Transverse colon (tissue), 4 donors: ENCODE measurements at places on chromosomes 13 and 19.

- DNase-seq, result no peak
Measured at GRCh38 chr19:15181394-15181793, 19.4 kb downstream of the NOTCH3 start.

GRCh38 chr19:48812094-48812929 is 1.5 kb upstream of the BCAT2 start:
- peak; percentile 93 for DNase-seq

- DNase-seq, result peak; percentile 60
Measured at GRCh38 chr19:40445780-40446262, 1.7 kb upstream of the SERTAD3 start.

- DNase-seq, result peak; percentile 47
Measured at GRCh38 chr19:18086590-18087138, at the start of gene IL12RB1. Gene IL12RB1 (minus strand): TSS chr19:18086934. CDS start chr19:18086823, 111 bp downstream.

DNA sequence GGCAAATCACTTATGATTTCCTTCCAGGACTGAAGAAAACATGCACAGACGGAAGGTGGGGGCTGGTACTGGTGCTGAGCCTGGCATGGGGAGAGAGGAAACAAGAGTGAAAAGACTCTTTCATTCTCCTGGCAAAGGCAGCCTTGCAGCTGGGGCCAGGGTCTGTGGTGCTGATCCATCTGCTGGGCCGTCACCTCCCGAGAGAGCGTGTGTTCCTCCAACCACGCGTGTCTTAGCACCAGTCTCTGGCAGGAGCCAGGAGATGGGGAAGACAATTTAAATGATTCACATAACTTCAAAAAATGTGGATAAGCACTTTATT is 23.9 kb upstream of the SPART start:
- DNase-seq, result no peak

- DNase-seq, result peak; percentile 26
Measured at GRCh38 chr13:27534108-27534980, 84.0 kb upstream of the MTIF3 start.

- DNase-seq, result no peak
Measured at GRCh38 chr13:77079902-77080413, 53.0 kb upstream of the FBXL3 start.

- peak; percentile 74 for DNase-seq
Measured at GRCh38 chr19:47228168-47228936, 2.6 kb downstream of the BBC3 start.

DNA sequence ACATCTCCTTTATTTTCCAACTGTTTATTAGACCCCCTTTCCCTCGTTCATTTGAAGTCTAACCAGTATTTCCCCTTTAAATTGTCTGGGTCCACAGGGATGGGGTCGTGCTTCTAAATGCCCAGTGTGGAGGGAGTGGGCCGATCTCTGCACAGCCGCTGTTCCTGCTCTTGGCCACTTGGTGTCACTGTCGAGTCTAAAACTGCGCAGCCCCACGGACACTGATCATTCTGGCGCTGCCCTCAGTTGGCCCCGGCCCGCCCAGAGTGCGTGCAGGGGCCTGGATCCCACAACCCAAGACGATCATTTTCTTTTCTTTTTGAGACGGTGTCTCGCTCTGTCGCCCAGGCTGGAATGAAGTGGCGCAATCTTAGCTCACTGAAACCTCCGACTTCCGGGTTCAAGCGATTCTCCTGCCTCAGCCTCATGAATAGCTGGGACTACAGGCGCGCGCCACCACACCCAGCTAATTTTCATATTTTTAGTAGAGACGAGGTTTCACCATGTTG is 12.0 kb downstream of the WDR88 start:
- peak; percentile 71 for DNase-seq

- no peak for DNase-seq
Measured at GRCh38 chr19:29293736-29294342, 80.9 kb upstream of the UQCRFS1 start.

GRCh38 chr13:45817833-45818232 is 33.7 kb downstream of the SIAH3 start:
- no peak for DNase-seq

GRCh38 chr13:102286326-102286725 is 115.5 kb downstream of the FGF14 start:
- no peak for DNase-seq

DNA sequence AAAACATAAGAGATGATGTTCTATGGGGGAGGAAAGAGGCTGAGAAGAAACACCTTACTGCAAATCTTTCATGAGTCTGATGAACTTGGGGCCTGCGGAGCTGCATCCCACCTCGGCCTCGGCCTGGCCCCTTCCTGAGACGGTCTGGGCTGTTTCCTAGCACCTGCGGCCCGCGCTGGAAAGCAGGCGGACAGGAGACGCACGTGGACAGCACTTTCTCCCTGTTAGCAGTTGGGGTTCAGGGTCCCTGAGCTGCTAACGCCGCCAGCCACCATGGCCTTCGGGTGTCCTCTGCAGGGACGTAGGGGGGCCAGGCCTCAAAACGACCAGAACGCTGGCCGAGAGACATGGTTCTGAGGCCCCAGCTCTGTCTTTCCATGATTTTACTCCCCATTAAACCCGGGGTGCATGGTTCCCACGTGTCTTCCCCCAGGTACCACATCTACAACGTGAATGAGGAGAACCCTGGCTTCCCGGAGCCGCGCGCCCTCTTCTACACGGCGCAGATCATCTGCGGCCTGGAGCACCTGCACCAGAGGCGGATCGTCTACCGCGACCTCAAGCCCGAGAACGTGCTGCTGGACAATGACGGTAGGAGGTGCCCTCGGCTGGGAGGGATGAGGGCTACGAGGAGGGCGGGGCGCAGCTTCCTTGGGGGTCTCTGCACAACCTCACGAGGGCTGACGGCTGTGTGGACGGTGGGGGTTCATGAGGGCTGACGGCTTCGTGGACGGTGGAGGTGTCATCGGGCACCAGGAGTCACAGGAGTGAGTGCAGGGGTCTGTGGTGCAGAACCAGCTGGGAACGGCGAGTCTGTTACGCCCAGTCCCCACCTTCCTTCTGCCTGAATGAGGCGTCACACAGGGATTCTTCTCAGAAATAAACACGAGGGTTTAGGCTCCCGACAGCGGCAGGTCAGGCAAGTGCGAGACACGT is 4.3 kb downstream of the GRK1 start:
- DNase-seq, result peak; percentile 6

- DNase-seq, result no peak
Measured at GRCh38 chr19:50512112-50512998, 1.4 kb downstream of the ASPDH start.

GRCh38 chr19:39423258-39424086 is 11.0 kb downstream of the PLEKHG2 start:
- no peak for DNase-seq

DNA sequence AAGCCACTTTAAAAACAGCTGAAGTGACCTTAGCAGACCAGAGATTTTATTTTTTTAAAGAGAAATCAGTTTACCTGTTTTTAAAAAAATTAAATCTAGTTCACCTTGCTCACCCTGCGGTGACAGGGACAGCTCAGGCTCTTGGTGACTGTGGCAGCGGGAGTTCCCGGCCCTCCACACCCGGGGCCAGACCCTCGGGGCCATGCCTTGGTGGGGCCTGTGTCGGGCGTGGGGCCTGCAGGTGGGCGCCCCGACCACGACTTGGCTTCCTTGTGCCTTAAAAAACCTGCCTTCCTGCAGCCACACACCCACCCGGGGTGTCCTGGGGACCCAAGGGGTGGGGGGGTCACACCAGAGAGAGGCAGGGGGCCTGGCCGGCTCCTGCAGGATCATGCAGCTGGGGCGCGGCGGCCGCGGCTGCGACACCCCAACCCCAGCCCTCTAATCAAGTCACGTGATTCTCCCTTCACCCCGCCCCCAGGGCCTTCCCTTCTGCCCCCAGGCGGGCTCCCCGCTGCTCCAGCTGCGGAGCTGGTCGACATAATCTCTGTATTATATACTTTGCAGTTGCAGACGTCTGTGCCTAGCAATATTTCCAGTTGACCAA is 10.8 kb downstream of the PLPPR3 start:
- DNase-seq, result no peak

- no peak for DNase-seq
Measured at GRCh38 chr19:10802479-10802878, 33.5 kb downstream of the TMED1 start.

DNA sequence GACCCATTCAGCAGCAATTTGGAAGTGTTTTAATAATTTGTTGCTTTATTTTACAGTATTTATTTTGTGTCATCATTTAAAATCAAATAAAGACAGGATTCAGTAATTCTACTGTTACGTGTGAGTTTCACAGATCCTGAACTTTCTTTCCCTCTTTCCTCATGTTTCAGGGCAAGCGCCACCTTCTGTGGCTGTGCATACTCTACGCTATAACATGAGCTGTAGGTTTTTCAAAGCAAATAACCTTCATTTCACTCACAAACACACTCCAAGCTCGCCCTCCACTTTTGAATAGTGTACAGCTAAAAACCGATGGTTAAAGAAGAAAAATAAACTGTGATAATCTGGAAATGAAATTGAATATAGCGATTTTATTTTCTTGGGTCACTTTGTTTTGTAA is 753.3 kb downstream of the OLFM4 start:
- DNase-seq, result no peak

DNA sequence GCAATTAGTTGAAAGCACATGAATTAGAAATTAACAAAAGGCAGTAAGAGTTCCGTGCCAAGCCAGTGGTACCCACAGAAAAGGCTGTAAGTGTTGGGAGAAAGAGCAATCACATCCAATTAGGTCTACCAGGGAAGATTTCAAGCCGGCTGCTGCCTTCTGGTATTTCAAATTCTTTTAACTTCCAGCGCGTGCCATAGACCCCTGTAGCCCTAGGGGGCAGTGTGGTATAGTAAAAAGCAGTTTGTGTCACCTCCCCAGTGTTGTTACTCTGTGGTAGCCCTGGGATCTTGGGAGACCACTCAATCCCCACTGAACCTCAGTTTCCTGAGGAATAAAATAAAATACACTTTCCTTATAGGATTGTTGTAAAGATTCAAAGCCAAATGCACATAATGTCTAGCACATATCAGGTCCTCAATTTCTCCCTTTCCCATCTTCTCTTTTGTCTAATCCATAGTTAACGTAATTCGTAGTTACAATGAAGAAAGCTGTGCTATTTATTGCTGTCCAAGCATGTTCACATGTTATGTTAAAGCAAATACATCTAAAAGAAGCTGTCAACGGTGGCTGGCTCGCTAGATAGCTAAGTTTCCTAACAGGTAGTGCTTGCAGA is 230.2 kb downstream of the TDRD3 start:
- DNase-seq, result no peak

DNA sequence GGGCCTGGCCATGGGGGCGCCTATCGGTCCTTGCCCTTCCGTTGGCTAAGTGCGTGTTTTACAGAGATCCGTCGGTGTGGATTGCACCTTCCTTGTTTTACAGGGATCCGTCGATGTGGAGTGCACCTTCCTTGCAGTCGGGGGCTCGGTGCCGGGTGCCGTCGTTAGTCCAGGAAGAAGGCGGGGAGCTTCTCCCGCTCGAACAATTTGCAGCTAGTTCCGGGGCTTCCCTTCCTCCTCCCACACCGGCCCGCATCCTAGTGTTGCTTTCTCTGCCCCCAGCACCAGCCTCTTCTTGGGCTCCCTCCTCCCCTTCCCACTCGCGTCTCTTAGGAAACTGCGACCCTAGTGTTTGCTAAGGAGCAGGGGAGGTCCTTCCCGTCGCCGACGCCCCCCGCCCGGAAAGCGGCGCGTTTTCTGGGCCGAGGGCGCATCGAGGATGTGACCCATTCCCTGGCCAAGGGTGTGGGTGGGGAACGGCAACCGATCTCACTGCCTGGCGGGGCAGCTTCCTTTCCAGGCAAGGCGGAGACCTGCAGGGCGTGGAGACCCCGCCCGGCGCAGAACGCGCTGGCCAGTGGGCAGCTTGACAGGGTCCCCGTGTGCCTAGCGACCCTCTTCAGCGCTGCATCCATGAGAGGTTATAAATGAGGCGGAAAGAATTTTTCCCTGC is 75.7 kb upstream of the ZNF91 start:
- peak; percentile 34 for DNase-seq

GRCh38 chr19:11087870-11088505 is 1.3 kb upstream of the LDLR start:
- no peak for DNase-seq

DNA sequence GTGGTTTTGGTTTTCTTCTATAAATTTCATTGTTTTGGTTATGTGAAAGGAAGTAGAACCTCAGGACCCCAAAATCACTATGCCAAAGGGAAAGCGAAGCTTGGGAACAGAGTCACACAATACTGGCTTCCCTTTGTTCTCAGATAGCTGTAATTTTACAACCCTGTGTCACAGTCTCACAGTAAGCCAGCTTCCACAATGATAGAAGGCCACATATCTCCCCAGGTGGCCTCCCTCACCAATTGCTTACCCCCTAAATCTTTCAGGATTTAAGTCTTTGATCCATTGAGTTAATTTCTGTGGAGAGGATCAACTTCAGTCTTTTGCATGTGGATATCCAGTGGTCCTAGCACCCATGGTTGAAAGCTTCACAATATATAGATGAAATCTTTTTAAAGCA is 58.7 kb downstream of the SLC15A1 start:
- DNase-seq, result no peak

- DNase-seq, result no peak
Measured at GRCh38 chr13:42707048-42707447, 74.3 kb upstream of the FAM216B start.

GRCh38 chr19:51339313-51339686 is 2.6 kb downstream of the VSIG10L start:
- DNase-seq, result no peak

- no peak for DNase-seq
Measured at GRCh38 chr19:13554506-13555240, 48.4 kb upstream of the CACNA1A start.

GRCh38 chr19:44777715-44778347 is at the start of gene CBLC:
Gene CBLC (plus strand): TSS chr19:44777890. CDS start chr19:44777932, 42 bp downstream.
- peak; percentile 92 for DNase-seq

- DNase-seq, result no peak
Measured at GRCh38 chr13:56317841-56318240, 822.9 kb upstream of the PRR20A start.

DNA sequence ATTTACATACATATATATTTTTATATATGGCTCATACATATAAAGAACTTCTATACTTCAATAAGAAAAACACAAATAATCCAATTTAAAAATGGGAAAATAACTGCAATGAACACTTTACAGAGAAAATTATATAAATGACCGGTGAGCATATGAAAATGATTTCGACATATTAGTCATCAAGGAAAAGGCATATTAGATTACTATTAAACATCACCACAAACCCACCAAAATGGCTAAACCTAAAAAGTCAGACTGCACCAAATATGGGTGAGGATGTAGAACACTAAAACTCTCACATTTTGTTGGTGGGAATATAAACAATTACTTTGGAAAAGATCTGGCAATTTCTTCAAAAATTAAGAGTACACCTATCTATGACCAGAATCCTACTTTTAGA is 316.2 kb downstream of the ENOX1 start:
- DNase-seq, result no peak

- DNase-seq, result no peak
Measured at GRCh38 chr13:33069365-33069764, 53.1 kb downstream of the KL start.
